Gastrocnemius medialis (tissue), 4 donors: ENCODE measurements at places on chromosomes 3 and 15. TPM values are rescaled to one million over a fixed set of nuclear protein-coding genes. Genes with fewer than 3 reads are reported as not detected.

DNA sequence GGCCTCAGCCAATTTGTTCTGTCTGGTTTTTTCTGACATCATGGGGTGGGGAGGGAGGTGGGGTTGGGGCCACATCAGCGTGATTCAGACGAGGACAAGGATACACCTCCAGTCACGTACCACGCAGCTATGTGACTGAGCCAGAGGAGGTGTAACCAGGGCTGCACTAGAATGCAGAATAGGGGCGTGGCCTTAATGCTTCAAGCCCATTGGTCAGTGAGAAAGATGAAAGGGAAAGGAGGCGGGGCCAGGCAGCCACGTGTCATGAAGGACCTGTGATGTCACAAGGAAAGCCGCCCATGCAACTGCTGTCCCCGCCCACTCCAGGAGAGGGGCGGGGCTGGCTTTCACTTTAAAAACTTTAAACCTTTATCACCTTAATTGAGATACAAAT, at the start of gene GOLGA6L2:
GOLGA6L2 (minus strand) TSS at position 137 of the 394 bp plus-strand sequence; CDS start at position 75, 62 bp downstream.
- no peak for DNase-seq

DNA sequence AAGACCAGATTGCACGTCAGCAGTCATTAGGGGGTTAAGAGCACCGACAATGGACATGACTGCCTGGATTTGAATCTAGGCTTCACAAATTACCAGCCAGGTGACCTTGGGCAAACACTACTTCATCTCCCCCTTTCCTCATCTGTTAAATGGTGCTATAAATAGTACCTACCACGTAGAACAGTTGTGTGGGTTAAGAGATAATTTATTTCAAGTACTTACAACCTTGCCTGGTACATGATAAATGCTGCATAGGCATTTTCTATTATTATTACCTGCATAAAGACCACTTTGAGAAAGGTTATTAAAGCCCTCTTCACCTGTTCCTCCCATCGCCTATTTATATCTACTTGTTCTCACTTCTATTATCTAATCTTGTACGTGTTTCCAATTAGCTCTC, 64.7 kb downstream of the BTD start:
- DNase-seq = no peak

- DNase-seq = no peak
Measured at GRCh38 chr3:143330296-143330868, 210.8 kb downstream of the CHST2 start.

GRCh38 chr3:195774917-195775316, 36.8 kb downstream of the MUC4 start:
- DNase-seq = peak; percentile 67

- DNase-seq = no peak
Measured at GRCh38 chr3:9682096-9682495, 21.5 kb upstream of the CPNE9 start.

DNA sequence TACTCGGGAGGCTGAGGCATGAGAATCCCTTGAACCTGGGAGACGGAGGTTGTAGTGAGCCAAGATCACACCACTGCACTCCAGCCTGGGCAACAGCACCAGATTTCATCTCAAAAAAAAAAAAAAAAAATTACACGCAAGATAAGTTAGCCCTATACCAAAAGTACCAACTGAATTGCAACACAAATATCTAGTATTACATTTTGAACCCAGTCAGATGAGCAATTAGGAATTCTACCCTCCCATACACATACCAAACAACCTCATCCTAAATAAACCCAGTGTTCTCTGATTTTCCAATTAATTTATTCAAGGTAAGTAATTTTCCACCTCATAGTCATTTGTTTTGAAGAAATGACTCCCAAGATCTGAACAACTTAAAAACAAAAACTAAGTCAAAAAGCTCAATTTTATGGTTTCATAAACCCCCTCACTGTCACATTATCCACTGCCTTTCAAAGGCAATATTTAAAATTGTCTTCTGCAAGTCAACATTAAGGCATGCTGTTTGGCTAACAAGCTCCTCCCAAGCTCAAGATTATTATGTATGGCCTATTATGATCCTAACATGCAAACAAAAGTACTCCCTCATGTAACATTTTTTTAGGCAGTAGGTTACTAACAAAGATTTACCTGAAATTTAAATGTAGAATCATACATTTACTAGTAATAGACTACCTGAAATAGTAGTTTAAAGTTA, 4.5 kb downstream of the RAF1 start:
- DNase-seq = no peak

DNA sequence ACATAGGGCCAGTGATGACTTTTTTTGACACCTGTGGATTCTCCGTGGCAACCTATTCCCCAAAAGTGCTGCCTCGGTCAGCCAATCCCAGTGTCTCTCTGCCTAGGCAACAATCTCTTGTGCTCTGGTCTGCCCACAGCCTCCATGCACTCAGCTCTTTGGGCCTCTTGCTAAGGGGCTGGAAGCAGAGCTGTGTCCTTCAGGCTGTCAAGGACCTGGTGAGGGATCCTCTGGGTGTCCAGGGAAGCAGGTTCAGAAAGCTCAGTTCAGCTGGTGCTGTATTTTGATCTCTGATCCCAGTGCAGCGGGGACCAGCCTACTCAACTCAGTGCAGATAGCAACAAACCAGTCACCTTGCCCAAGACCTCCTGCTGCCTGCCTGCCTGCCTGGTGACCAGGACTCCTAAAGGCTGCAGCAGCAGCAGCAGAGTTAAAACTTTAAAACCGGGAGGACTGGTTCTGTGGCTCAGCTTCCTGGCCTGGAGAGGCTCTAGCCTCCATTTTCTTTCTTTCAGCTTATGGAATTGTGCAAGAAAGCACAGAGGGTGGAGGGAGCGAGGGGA, 6.2 kb downstream of the PAK6 start:
- DNase-seq = no peak

GRCh38 chr3:174430986-174431385, 428.1 kb upstream of the NAALADL2 start:
- no peak for DNase-seq

DNA sequence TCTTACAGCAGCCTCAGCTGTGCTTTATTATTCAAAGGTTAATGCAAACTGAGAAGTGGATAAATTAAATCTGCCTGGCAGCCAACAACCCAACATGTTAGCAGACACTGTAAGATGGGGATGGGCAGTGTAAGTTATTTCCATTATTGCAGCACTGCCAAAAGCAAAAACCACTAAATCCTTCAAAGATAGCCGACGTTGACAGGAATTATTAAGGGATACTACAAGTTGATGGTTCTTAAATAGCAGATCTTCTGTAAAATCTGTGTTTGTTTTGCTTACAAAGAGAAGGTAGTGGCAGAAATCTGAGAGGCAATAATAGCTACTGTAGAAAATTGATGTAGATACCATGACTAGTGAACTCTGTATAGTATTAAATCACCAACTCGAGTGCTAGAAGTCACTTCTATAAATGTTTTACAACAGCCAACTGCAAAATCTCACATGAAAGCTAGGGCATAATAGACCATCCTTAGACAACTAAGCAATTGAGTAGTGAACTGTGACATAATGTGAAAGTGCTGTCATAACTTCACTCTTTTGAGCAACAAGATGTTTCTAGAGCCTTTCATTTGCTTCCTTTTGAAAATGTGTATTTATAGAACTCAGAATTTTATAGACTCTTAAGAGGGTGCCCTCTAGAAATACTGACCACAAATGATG, 278.6 kb downstream of the UBE2E2 start:
- no peak for DNase-seq

DNA sequence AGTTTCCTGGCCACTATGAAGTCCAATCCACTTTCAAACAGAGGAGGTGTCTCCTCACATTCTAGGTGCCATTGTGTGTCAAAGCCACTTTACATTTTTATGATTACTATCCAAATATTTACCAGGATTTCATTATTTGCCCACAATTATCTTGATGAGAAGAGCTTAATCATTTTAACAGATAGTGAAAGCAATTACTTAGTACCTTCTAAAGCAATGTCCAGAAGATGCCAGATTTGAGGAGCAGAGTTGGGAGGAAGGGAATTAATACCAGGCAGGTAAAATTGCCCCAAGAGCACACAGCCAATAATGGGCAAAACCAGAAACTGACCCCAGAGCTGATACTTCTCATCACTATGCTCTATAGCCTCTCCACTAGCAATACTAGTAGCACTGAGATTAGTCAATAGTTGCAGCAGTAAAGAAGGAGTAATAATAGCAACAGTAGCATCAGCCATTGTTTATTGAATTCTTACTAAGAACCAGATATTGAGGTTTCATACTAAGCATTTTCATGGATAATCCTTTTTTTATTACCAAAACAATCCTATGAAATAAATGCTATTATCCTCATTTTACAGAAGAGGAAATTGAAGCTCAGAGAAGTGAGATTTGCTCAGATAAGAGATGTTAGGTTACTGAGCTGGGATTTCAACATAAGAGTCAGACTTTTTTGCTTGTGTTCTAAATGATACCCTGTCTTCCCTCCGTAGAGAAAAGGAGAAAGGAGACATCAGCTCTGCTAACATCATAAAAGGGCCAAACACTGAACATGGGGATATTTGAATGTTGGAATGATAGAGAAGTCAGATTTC, 509.3 kb upstream of the CFAP20DC start:
- DNase-seq = no peak

DNA sequence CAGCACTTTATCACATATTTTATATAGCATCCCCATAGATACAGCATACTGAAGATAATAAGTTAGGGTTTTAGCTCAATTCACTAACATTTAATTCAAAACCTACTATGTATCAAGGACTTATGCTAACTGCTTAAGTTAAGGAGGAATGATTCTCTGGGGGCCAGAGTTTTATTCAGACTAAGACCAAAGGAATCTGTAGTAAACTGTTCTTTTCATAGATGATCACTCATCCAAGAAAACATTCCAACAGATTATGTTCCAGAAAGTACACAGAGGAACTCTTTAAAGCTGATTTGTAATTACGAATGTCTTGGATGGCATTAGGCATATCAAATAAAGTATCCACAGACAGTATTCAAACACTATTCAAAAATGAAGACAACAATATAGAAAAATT, 226.4 kb downstream of the SCAPER start:
- no peak for DNase-seq

GRCh38 chr3:110677506-110677905, 394.1 kb upstream of the NECTIN3 start:
- no peak for DNase-seq

GRCh38 chr3:134393074-134393473, 18.8 kb upstream of the AMOTL2 start:
- DNase-seq = no peak

GRCh38 chr15:75455982-75456531, 4.6 kb upstream of the SIN3A start:
- no peak for DNase-seq

GRCh38 chr15:40775740-40776536, 6.2 kb downstream of the C15orf62 start:
- DNase-seq = no peak

- no peak for DNase-seq
Measured at GRCh38 chr15:74202452-74203401, at the start of gene STRA6. Gene STRA6, minus strand, starts transcription at chr15:74202787. Its CDS starts 520 bp downstream, at chr15:74202267.

HGD gene
- total RNA-seq = 1.3 TPM

C3orf49 gene
- total RNA-seq = not detected

ARGFX gene
- not detected for total RNA-seq

KNG1 gene
- not detected for total RNA-seq

SFMBT1 gene
- 39.7 TPM for total RNA-seq

CPLX3 gene
- not detected for total RNA-seq

ZNF774 gene
- 2.1 TPM for total RNA-seq

CCR8 gene
- total RNA-seq = not detected

VWA5B2 gene
- total RNA-seq = not detected

GOLGA8M gene
- not detected for total RNA-seq

AGTR1 gene
- 32.1 TPM for total RNA-seq

TGM4 gene
- not detected for total RNA-seq

ZDHHC23 gene
- total RNA-seq = 3.5 TPM
